NCI-H460 (cell line): ENCODE measurements at places on chromosomes 12 and 14.

DNA sequence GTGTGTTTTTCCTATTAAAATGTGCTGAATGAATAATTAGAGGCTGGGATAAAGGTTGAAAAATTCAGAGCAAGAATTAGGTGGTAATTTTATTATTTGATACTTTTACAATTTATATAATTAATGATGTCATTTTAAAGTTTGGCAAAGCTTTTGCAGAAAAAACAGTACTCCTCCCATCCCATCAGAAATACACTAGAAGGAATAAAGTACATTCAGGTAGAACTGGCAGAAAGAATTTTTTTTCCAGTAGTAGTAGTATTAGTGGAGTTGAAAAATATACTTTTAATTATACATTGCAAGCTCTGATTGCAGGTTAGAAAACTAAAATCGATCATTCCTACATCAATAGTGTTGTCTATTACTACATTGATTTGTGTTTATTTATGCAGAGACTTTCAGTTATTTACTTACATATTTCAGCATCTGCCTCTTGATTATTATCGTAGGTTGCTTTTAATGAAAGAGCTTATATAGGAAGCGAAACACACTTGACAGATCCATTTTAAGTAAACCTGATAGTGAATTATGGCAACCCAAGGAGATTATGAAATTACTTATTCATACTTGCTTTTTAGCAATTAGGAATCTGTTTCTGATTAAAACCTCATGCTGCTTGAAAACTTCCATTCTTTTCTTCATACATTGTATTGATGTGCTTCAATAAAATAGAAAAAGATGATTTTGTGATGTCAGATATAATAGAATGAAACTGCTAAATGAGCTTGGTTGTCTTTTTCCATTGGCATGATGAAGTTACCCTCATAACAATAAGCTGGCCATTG is 10.1 kb downstream of the FOXG1 start:
- DNase-seq, result no peak

GRCh38 chr14:32075672-32076277 is 1.3 kb upstream of the ARHGAP5 start:
- no peak for DNase-seq

DNA sequence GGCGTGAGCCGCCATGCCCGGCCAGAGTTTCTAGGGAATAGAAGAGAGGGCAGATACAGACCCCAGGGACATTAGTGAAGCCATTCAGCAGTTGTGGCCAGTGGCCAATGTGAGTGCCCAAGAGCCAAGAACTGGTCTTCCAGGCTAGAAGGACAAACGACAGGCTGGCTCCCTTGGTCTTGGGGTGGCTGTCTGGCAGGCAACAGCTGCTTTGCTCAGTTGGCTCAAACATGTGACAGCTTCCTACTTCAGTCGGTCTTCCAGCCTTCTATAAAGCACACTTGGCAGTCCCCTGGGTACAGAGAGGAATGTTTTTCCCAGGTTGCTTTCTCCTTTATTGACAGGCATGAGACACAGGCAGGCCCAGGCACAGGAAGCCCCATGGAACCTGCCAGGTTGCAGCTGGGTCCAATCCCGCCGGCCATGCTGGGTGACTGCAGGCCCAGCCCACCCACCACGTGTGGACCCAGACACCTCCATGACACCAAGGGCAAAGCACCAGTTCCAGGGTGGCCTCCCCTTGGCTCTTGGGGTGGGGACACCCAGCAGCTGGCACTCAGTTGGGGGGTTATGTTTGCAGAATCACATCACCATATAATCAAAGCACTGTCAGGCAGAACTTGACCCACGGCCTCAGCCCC is 15.4 kb downstream of the CHGA start:
- DNase-seq, result no peak

DNA sequence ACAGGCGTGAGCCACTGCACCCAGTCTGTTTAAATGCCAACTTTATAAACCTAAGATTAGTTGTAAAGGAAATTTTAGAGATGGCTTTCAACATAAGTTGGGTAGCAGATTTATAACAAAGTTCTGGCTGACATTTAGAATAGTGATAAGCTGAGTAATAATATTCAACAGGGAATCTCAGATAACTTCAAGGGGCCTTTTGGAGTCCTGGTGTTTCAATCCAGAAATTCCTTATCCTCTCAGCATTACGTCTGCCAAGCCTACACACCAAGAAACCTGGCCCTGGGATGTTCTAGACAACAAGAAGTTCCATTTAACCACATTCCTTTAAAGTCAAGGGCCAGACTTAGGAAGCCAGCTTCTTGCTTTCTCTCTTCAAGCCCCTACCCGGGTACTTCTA is 59.5 kb upstream of the DYRK2 start:
- DNase-seq, result no peak

DNA sequence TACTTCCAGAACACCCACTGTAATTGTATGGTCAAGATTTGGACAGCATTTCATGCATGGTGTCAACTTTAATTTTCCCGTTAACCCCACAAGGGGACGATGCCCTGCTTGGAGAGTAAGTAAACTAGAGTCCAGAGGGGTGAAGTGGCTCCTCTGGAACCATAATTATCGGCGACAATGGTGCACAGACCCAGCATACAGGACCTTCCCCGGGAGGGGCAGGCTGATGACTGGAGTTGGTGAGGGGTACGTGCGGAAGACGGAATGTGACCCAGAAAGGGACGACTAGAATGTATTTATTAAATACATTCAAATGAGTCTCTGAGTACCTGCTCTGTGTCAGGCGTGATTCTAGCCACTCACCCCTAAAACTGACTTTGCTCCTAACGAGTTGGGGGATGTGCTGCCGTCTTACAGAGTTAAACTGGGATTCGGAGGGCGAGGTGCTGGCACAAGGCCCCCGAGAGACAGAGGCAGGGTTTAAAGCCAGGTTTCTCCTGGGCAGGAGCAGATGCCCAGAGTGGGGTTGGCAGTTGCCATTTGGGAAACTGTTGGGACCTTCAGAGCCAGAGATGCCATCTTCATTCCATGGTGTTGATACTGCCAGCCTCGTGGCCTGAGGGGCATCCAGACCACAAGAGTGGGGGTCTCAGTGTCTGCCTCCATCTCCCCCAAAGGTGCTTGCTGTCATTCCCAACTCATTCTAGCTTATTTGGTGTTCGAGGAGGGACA is 10.9 kb downstream of the RTL1 start:
- no peak for DNase-seq

GRCh38 chr12:110906516-110906915 is 13.9 kb downstream of the MYL2 start:
- no peak for DNase-seq

DNA sequence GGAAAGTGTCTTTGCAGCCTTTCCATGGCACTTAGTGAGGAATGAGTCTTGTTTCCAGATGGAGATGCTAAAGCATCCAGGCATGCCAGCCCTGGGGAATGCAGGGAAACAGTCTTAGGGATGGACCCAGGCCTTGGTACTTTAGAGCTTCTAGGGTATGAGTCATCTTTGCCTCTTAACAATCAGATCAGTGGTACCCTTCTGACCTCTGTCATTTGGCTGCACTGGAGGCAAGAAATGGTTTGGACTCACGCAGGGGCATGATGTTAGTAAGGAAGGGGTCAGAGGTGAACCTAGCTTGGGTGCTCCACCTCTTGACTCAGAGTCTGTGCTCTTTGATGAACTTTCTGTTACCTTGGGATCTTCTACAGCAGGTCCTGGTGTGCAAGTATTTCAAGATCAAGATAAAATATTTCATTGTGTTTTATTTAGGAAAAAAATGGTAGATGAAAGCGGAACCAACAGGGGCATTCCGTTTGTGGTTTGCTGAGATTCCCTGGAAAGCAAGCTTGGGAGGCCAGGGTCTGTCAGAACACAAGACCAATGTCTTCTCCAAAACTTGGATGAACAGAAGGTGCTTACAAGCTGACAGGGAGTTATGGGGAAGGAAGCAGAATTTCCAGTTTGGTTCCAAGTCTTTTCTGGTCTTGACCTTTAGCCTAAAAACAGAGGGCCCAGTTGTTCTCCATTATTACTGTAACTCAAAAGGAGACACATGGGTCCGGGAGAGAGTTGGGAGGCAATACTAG is 216.2 kb downstream of the ZFP36L1 start:
- DNase-seq, result no peak

DNA sequence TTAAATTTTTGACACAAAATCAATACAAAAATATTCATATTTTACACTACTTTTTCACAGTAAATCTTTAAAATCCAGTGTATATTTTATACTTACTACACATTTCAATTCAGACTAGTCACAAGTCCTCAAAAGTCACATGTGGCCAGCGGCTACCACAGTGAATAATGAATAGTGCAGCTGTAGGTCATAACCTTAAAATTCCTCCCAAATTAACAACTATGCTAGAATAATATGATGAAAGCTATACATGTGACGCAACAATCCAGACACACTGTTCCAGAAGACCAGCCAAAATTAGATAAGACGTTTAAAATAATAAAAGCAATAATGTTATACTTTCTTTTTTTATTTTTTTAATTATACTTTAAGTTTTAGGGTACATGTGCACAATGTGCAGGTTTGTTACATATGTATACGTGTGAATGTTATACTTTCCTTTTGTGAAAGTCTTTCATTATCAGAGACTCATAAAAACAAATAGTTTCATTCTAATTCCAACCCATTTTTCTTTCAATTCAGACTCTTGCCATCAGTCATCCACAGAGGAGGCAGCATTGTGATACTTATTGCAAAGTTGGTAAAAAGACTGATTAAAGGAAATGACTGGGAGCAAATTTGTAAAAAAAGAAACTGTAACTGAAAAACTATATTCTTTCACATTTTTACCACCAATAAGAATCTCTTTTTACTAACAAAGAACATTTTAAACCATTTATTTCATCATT is 67.0 kb downstream of the C2CD5 start:
- no peak for DNase-seq

DNA sequence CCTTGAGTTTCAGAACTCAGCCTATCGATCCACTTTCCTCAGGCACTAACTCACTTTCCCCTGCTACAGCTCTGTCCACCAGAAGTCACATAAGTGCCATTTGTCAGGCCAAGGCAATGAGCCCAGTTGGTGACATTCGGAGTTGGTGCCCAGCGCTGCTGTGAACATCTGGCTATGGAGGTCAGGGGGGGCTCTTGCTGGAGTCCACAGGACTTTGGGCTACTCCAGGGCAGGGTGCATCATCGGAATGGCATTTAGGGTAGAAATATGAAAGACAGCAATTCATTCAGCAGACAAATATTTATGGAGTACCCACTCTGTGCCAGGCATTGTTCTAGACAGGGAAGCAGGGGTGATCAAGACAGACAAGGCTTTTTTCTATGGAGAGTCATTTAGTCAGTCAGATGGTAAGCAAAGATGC is 1.5 kb upstream of the PPP1CC start:
- DNase-seq, result no peak

DNA sequence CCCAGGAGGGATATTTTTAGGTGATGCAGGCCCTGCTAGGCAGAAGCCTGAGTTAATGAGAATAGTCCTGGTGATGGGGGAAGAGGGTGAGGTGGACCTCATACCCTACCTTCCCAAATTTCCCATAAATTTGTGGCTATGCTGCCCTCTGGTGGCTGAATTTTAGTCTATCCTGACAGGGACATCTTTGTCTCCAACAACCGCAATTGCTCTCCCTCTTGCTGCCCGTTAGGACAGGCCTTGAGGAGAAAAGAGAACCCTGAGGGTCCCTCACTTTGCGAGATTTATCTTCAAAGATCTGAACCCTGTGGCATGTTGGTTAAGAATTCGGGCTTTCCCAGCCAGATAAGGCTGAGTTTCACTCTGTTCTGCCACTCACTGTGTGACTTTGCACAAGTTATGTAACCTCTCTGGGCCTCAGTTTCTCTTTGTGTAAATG is 9.8 kb upstream of the ZNF385A start:
- DNase-seq, result peak; percentile 48

DNA sequence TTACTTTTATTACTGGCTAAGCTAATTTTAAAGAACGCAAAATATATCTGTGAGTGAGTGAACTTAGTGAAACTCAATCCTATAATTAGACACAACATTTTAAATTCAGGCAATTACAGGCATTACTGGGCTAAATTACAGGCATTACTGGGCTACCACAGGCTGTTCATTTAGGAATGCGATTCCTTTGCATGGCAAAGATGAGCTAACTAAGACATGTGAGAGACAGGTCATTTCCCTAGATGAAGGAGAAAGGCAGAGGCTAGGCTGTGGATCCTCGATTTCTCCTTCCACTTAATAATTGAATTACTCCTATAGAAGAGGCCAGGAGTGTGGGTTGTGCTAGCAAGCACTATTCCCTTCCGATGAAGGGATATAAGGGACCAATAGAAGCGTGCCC is 429.4 kb upstream of the LMO3 start:
- no peak for DNase-seq

GRCh38 chr12:62401631-62402030 is 65.0 kb upstream of the MON2 start:
- DNase-seq, result no peak

GRCh38 chr12:9651265-9651729 is 18.2 kb upstream of the CLEC2D start:
- no peak for DNase-seq

DNA sequence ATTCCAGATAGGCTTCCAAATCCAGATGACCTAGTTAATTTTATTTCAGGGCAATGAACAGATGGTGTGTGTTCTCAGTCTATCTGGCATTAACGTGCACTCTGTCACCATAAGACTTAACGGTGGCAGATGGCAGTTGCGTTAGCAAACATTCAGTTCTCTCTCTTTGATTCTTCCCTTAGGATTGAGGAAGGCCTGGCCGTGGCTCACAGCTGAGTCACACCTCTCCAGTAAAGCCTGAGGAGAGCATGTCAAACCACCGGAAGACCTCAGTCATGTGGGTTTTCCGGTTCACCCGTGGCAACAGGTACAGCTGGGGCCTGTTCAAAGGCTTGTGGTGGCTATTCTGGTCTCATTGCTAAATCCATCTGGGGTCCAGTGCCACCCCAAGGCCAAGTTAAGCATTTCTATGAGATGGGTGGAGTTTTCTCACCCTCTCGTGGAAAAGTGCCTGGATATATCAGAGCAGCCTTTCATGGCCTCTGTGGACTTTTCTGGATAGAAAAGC is 545.1 kb upstream of the ATP2B1 start:
- DNase-seq, result peak; percentile 15
